ENCODE measurements at places on chromosomes 7 and 10.

DNA sequence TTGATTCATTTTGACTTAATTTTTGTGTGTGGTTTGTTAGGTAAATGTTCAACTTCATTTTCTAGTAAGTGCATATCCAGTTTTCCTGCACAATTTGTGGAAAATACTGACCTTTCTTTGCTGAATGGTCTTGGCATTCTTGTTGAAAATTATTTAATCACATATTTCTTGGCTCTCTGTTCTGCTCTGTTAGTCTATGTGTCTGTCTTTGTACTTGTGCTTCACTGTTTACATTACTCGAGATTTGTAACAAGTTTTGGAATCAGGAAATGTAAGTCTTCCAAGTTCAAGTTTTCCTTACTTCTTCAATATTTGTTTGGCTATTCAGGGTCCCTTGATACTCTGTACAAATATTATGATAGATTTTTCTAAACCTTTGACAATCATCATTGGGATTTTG lies 838.2 kb upstream of the POM121L12 start:
- no peak for DNase-seq

DNA sequence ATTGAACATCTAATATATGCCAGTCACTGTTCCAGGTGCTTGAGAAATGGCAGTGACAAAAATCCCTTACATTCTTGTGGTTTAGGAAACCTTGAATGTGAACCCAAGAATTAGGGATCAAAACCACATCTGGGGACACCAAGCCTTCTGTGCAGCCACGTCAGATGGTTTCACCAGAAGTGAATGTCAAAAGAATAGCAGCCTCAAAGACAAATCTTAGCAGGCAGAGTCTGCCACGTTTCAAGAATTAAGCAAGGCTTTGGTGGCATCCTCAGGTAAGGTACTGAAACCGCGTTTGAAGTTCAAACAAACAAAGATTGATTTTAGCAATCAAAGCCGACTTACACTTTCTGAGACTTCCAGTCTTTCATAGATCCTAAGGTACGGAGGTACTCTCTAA lies 225.5 kb upstream of the GNAI1 start:
- DNase-seq: no peak

DNA sequence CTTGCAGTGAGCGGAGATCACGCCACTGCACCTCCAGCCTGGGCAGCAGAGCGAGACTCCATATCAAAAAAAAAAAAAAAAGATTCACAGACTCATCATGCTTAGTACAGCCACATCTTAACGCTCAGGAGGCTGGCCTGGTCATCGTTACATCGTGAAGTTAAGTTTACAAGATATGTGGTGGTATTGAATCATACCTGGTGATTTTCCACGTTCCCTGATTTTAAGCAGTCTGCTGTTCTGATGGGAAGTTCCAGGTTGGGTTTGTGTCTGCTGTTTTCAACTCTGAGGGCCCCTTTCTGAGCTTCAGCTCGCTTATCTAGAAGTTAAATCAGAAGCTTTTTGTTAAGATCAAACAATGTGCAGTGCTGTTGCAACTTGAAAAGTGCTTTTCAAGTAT lies 6.9 kb downstream of the PPP2R2D start:
- no peak for DNase-seq

GRCh38 chr10:103836273-103836672 lies 19.1 kb downstream of the SH3PXD2A start:
- no peak for DNase-seq

DNA sequence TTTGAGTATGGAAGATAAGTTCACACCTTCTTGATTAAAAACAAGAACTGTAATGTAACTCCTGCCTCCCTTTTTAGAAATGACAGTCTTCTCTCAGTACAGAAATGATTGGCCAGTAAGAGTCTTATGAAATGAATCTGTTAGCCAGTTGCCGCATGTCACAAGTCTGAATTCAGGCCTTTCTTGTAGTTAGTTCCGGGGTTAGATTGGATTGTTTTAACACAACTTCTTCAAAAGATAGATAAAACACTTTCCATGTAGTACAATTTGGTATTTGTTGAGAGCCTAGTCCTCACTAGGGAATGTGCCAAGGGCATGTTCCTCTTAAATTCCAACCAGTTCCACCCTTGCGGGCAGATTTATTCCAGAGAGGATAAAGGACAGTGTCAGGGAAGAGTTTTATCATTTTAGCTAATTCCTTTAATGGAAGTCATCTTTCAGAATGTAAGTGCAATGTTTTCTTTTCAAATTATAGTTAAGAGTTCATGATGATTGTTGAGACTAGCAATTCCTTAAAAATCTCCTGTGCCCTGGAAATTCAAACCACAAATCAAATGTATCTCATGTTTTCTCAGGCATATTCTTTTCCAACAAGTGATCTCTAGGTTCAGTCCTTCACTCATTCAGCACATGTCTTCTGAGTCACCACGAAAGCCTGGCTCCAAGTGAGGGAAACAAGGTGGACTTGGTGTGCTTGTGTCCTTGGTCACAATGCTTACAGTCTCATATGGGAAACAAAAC lies 4.1 kb downstream of the FHIP2A start:
- DNase-seq: no peak

DNA sequence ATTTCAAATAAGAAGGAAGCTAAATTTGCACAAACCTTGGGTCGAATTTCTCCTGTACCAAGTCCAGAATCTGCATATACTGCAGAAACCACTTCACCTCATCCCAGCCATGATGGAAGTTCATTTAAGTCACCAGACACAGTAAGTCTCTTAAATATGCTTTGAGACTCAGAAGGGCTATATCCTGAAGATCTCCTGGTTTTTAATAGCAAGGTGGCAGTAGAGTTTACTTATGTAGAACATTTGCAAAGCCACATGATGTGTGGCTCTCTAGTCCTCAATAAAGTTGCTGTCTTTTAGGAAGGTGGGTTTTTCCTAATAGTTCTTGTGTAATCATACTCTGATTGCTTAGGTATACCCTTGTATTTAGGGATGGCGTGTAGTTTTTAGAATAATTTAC lies 8.7 kb downstream of the DBF4 start:
- no peak for DNase-seq

GRCh38 chr7:74103219-74103772 lies 19.7 kb downstream of the LIMK1 start:
- no peak for DNase-seq

GRCh38 chr7:75536940-75537538 lies 44.9 kb downstream of the SPDYE5 start:
- no peak for DNase-seq

- DNase-seq: no peak
Measured at GRCh38 chr10:3711918-3712317, 73.1 kb downstream of the KLF6 start.

DNA sequence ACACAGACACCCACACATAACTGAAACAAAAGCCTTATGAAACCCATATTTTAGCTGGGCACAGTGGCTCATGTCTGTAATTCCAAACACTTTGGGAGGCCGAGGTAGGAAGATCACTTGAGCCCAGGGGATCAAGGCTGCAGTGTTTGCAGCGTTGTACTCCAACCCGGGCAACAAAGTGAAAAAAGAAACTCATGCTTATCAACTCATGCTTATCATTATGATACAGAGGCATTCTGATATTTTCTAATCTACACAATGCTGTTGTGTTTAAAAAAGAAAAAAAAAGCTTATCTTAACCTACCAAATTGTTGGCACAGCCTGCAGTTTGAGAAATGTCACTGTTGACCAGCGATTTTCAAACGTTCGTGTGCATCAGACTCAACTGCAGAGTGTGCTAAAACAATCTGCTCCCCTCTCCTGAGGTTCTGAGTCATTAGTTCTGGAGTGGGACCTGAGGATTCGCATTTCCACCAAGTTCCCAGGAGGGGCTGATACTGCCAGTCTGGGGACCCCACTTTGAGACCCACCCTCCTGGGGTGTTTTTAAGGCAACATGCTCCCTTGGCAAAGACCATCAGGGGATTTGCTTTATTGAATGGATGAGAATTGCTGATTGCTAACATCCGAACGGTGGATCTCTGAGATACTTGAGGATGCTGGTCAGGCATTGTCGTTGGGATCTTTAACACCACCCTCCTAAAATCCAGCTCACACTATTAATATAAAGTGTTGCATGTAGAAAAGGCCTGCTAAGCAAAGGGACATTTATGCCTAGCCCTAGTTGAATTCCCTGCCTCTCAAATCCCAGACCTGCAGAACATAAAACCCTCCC lies 16.2 kb downstream of the CHST3 start:
- DNase-seq: no peak

GRCh38 chr7:16171928-16172327 lies 249.4 kb downstream of the CRPPA start:
- DNase-seq: no peak

DNA sequence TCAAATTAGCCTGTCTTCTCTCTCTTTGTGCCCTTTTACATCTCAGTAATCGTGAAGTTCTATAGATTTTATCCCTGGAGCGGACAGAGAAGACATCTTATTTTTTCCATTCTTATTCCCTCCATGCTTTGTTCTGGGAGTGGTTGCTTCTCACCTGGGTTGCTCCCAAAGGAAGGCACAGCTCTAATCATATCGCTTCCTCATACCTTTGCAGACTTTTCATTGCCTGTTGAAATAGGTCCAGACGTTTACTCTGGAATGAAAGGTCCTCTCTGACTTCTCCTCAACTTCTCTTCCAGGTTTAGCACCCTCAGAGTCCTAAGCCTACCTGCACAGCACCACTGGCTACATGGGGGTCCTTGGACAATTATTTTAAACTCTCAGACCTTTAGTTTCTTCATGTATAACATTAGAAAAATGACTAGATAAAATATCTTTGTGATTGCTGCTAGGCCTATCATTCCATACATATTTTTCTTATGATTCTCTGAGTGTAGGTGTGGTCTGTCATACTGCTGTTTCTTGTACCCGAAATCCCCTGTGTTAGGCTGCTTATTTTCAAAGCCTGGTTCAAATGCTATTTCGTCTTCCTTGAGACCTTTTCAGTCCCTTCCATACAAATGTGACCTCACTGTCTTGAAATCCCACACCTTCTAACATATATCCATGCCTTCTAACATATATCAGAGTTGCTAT lies 418.1 kb downstream of the GFRA1 start:
- DNase-seq: no peak

DNA sequence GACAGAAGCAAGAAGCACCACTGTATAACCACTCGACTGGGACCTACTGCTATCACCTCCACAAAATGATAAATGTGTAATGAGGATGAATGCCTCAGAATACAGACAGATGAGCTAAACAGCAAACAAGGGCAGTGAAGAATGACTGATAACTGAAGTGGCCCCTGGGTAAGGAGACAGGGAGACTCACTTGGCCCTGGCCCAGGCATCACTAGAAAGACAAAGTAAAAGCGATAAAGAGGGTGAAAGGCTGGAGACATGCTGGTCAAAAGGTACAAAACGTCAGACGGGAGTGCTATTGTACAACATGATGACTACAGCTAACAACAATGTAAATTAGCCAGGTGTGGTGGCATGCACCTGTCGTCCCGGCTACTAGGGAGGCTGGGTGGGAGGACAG lies 27.8 kb upstream of the APBB1IP start:
- no peak for DNase-seq

- DNase-seq: no peak
Measured at GRCh38 chr7:30880941-30881340, 30.7 kb upstream of the AQP1 start.

GRCh38 chr7:100366411-100367250 lies 6.7 kb upstream of the PILRA start:
- DNase-seq: peak; percentile 36

GRCh38 chr10:51321980-51322379 lies 247.7 kb downstream of the PRKG1 start:
- no peak for DNase-seq

- DNase-seq: no peak
Measured at GRCh38 chr7:74498354-74498753, 44.6 kb downstream of the GTF2IRD1 start.

GRCh38 chr10:97291357-97292096 lies 910 bp downstream of the ARHGAP19 start:
- no peak for DNase-seq

DNA sequence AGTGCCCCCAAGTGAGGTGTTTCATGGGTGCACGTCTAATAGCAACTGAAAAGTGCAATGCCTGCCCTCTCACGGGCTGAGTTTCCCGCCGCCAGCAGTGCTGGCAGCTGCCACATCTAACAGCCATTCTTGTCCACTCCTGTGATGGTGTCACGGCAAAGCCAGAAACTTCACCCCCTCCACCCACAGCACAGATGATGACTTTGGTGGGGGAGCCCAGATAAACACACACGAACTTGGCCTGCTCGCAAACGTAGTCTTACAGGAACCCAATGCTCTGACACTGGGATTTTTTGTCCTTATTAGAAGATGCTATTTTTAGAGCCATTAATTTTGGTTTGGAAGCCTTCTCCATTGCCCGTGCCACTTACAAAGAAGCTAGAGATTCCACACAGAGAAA lies 26.7 kb downstream of the CPXM2 start:
- no peak for DNase-seq

GRCh38 chr7:131252976-131253375 lies 74.7 kb upstream of the MKLN1 start:
- no peak for DNase-seq

DNA sequence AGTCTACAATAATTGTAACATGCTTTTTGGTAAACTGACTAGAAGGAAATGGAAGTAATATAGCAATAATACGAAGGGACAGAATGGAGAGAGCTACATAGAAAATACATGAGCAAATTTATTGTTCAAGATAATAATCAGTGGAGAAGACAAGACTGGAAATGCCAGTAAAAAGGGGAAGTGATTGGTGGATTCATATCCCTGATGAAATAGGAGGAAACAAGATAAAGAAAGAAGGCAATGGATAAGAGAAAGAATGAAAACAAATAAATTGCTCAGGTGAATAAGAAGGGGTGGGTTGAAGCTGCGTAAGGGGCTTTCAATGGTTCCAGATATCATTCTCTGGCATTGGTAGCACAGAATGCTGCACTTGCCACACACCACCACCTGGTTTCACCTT lies 135.9 kb downstream of the LRRN3 start:
- DNase-seq: no peak

- DNase-seq: no peak
Measured at GRCh38 chr10:86899132-86899531, 58.3 kb downstream of the MMRN2 start.

DNA sequence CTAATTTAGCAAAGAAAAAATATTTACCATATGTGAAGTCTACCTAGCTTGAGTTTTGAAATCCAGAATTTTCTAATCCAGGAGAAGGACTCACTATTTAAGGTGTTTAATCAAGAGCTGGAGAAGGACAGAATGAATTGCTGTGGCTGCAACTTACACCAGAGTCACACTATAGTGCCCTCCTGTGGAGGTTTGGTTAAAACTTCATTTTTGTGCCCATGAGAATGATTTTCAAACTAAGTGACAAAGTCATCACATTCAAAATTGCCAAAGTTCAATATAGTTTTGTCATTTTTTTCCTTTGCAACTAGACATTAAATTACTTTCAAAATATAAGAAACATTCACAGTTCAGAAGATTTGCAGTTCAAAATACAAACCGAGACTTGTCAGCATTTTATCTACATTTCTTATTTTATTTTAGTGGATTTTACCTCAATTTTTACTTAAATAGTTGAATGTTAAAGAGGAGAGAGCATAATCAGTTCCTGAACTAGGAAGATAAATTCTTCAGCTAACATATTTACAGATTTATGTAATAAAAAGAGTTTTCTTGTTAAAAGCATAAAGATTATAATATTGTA lies 70.7 kb downstream of the CABCOCO1 start:
- DNase-seq: no peak
